RWPE1 (cell line): ENCODE measurements at places on chromosomes 5 and 9.

- DNase-seq: no peak
Observed at GRCh38 chr5:32098890-32099310, 75.2 kb downstream of the GOLPH3 start.

DNA sequence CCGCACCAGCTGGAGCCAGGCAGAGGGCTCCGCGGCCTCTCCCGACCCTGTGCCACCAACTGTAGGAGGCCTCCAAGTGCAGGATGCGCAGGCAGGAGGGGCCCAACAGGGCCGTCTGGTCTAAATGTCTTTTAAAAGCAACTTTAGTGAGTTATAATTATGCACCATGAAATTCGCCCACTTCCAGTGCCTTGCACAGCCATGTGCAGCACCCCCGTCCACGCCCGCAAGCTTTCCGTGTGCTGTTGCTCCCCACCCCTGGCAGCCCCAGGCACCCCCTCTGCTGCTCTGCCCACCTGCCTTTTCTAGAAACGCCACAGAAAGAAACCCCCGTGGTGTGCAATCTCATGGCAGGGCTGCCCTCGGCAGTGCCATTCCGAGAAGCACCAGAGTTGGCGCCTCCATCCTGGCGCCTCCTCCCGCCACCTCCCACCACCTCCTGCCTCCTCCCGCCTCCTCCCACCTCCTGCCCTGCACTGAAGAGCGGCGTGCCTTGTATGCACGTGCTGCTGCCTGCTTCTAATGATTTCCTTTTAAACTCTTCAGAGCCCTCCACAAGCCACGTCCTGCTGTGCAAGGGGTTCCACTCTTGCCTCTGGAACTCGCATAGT is 7.5 kb upstream of the SLC6A18 start:
- DNase-seq: no peak

DNA sequence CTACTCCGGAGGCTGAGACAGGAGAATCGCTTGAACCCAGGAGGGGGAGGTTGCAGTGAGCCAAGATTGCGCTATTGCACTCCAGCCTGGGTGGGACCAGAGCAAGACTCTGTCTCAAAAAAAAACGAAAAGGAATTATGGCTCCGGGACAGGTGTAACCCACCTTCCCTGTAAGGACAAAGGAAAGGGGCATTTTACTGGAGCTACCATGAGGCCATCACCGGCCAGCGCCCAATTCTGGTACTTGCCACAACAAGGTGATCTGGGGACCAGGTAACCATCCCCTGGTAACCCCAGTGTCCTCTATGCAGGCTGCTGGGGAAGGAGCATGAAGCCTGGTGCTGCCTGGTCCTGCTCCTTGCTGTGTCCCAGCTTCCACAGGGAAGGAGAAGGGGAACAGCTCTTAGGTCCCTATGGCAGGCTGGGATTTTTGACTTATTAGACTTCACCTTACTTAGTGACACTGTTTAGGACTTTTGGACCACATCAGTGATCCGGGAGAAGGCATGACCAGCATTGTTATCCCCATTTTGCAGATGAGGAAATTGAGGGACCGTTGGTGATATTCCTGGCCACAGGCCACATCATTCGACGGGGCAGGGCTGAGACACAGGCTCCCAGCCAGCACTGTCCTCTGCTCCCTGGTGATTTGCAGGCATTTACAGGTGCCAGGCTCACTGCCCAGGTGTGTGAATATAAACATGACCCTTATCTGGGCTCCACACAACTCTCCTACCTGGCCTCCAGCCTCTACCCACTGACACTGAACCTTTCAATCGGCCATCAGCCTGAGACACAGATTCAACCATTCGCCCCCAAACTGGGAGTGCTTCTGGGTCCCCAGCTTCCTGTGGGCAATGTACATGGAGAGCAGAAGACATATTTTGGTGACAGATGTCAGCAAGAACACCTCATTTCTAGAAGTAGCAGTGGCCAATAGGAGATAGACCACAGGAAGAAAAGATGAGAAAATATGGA is 26.5 kb upstream of the ABO start:
- DNase-seq: no peak

GRCh38 chr5:80399526-80400239 is 8.2 kb upstream of the ZFYVE16 start:
- DNase-seq: peak; percentile 21

DNA sequence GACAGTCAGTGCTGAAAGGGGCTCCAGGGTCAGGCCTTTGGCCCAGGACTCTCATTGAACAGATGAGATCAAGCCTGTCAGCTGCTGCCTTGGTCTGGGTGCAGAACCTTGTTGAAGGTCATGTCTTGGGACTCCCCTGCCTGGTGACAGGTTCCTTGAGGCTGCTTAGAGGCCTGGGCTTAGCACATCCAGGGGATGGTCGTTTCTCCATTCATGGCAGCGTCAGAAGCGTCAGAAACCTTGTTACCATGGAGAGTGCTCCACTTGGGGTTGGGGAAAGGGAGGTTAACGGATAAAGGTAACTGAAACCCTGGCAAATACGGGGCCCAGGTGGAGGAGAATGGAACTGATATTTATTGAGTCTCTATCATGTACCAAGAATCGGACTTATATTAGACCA is 8.8 kb downstream of the ARPC5L start:
- no peak for DNase-seq

- no peak for DNase-seq
Observed at GRCh38 chr5:75653521-75653920, 42.3 kb downstream of the ANKDD1B start.

DNA sequence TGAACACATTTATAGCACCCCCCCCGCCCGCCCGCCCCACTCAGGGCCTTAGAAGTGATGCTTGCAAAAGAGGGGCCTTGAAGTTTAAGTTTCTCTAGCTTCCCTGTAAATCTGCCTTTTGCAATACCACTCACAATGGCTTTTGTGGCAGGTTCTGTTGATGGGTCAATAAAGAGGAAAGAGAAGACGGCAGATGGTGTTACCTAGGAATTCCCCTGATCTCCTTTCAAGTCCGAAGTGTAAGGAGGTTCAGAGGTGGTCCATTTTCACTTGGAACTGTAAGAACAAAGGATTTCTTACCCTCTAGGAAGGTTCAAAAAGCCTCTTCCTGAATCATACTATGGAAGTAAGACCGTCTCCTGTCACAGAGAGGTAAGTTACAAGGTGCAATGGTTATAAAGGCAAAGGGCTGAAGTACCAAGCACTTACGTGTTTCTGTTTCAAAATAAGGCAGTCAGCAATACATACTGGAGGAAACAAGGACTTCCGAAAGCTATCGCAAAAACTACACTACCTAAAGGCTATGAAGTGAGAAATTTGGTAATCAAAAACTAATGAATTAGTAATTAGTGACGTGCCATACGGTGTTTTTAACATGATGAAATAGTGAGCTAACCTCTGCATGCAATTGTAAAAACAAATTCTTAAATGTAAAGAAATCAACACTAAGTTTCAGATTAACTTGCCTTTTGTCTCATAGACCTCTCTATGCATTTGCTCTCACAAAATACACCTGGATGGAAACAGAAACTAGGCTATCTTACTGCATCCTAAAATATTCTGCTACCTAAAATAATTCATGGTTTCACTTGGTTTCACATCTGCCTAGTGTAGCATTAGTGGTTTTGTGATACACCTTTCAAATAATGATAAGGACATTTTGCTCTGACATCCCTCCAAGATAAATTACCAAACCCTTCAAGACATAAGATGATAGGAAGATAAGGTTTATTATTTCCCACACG is 589.4 kb upstream of the FAM174A start:
- no peak for DNase-seq

- peak; percentile 64 for DNase-seq
Observed at GRCh38 chr9:121620777-121621449, 30.5 kb upstream of the DAB2IP start.

- DNase-seq: no peak
Observed at GRCh38 chr5:6218517-6218916, 159.8 kb downstream of the MED10 start.

- no peak for DNase-seq
Observed at GRCh38 chr5:55227664-55228430, 732 bp upstream of the MCIDAS start.

- DNase-seq: no peak
Observed at GRCh38 chr9:88187631-88188030, 49.4 kb upstream of the SPATA31C2 start.

- DNase-seq: no peak
Observed at GRCh38 chr9:121187636-121188305, 13.9 kb downstream of the RAB14 start.

DNA sequence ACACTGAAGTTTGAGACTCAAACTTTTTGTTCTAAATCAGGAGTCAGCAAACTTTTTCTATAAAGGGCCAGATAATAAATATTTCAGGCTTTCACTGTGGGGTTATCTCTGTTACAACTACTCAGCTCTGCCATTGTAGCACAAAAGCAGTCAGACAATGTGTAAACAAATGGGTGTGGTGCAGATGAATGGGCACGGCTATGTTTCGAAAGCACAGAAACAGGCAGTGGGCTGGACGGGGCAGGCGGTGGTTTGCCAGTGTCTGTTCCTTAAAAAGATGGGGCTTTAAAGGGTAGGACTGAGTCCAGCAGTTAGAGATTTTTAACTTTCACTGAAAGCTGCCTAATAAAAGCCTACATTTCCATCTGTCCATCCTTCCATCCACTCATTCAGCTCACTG is 48.9 kb downstream of the PFDN1 start:
- DNase-seq: peak; percentile 59

DNA sequence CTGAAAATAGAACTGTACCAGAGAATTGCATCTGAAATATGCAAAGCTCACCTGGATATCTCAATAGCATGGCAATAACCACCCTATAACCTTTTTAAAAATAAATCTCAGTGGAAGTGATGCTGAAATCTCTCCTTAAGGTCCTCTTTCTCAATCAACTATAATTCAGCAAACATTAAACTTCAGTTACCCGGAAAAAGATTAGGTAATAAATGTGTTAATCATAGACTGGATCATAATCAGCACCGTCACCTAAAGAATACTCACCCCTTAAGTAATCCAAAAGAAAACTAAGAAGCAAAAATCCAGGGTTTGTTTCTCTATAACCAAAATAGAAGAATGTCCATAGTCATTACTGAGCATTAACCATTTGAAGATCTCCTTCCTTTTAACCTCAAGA is 44.3 kb upstream of the DENND4C start:
- peak; percentile 20 for DNase-seq

DNA sequence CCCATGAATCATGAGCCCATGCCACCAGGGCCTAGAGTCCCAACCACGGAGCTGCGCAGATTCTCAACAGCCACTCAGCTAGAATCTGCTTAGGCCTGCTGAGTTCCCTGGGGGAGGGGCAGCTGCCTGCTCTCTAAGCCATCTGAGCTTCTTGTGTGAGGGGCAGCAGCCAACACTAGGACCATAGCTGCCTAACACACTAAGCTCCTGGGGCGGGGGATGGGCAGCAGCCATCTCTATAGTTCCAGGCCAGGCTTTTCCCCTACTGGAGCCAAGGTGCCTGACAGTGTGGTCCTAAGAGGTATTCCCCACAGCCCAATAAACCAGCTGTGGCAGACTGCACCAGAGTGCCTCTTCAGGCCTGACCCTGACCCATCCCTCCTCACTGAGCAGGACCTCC is 255.9 kb upstream of the ACO1 start:
- DNase-seq: no peak

- DNase-seq: no peak
Observed at GRCh38 chr9:107874137-107874536, 384.6 kb upstream of the KLF4 start.

DNA sequence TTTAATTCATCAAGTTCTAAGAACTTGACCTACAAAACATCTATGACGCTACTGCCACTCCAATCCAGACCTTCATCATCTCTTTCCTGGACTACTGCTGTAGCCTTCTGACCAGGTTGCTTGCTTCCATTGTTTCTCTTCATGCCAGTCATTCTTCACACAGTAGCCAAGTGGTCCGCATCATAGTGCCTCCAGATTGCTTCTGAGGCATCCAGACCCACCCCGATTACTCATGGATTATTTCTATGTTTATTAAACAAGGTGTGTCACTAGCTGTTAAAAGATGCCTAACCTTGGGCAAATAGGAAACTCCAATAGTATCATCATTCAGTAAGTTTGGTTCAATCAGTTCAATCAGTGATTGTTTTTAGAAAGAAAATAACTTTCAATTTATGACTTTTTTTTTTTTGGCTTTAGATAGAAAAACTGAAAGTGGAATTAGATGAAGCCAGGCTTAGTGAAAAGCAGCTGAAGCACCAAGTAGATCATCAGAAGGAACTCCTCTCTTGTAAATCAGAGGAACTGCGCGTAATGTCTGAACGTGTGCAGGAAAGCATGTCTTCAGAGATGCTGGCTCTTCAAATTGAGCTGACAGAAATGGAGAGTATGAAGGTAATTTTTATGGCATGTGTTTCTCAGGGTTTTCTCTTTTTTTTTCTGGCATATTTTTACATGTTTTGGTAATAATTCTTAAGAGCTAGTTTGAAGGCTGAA is 9.5 kb downstream of the SPDL1 start:
- DNase-seq: peak; percentile 68

DNA sequence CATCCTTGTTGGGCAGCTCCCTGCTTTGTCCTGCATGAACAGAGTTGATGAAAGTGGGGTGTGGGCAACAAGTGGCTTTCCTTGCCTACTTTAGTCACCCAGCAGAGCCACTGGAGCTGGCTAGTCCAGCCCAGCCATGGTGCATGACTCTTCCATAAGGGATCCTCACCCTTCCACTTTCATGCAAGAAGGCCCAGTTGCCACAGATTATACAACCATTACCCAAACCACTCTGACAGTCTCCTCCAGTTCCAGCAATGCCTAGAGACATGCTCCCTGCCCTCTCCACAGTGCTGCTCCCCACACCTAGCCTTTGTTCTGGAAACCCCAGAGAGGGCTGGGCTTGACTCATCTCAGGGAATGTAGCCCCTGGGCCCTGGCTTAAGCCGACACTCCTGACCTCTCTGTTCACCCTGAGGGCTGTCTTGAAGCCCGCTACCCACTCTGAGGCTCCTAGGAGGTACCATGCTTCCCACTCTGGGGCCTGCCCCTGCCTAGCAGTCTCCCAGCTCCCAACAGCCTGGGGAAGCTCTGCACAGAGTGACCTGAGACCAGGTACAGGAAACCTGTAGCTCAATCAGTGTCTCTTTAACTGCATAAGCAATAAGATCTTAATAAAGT is 3.9 kb downstream of the SLC35A4 start:
- DNase-seq: no peak

DNA sequence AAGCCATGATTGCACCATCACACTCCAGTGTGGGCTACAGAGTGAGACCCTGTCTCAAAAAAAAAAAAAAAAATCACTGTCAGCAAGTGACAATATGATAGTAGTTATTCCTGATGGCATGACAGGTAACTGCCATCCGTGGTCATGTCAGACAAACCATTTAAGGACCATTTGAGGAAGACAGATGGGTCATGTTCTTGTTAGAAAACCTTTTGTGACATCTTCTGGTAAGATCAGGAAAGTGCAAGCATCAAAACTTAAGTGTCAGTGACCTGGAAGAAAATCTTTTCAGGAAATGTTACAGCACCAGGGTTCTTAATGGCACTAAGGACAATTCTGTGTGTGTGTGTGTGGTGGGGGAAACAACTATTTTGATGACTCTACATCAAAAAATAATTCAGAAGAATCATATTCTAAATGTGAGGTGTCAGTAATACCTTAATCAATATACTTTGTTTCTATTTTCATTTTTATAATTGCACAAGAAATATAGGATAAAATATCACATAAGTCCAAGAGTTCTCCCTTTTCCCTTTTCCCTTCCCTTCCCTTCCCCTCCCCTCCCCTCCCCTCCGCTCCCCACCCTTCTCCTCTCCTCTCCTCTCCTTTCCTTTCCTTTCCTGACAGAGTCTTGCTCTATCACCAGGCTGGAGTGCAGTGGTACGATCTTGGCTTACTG is 17.8 kb downstream of the SLC38A9 start:
- peak; percentile 21 for DNase-seq

- DNase-seq: no peak
Observed at GRCh38 chr5:84683594-84683993, 298.9 kb upstream of the EDIL3 start.
